ENCODE measurements at places on chromosomes 1 and 21.

- DNase-seq = no peak
These were observed 19.9 kb downstream of the DHCR24 start for GRCh38 chr1:54866801-54867716.

- no peak for DNase-seq
These were observed 7.9 kb upstream of the IER5 start for GRCh38 chr1:181080556-181080955.

DNA sequence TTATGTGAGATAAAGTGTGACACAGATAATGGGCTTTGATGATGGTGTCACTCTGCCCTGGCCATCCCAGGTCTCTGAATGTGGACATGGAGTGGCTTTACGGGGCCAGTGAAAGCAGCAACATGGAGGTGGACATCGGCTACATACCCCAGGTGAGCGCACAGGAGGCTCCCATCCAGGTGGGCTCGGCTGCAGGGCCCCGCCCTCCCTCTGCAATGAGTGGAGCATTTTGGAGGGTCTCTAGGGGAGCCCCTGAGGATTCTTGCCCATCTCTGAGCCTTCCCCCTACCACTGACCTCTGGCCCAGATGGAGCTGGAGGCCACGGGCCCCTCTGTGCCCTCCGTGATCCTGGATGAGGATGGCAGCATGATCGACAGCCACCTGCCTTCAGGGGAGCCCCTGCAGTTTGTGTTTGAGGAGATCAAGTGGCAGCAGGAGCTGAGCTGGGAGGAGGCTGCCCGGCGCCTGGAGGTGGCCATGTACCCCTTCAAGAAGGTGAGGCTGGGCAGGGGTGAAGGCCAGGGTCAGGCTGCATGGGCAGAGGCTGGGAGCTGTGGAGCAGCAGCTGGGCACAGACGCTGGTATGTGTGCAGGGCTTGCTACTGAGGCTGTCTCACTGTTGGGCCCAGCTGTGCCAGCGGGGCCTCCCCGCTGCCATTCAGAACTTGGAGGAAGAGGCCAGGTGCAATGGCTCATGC, 8.2 kb upstream of the MTFR1L start:
- DNase-seq = no peak

DNA sequence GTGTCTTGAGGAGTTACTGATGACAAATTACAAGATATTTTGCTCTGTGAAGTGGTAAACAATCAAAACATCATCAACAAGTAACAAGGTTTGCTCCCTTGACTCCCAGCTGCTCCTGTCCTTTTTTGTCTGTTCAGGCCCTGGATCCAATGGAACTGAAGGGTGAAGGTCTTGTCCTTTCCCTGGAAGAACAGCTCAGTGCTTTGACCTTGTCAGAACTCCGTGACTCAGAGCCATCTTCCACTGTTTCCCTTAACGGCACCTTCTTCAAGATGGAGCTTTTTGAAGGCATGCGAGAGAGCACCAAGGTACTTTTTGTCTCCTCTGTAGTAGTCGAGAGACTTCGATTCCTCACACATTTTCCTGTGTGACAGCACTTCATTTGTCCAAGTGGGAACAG, 29.0 kb downstream of the TRIM45 start:
- no peak for DNase-seq

DNA sequence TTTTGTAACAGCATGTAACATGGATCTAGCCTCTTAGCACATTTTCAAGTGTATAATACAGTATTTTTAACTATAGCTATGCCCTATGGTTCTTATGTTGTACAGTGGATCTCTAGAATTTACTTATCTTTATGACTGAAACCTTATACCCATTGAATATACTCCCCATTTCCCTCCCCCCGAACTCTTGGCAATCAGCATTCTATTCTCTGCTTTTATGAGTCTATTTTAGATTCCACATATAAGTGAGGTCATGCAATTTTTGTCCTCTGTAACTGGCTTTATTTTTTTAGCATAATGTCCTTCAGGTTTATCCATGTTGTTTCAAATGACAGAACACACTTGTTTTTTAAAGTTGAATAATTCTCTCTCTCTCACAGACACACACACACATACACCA, 3.1 kb upstream of the GBP6 start:
- no peak for DNase-seq
